ENCODE measurements at places on chromosomes 2 and 18. TPM values are rescaled to one million over a fixed set of nuclear protein-coding genes. Genes with fewer than 3 reads are reported as not detected.

Gene KCNJ13
- total RNA-seq, result not detected

- DNase-seq, result no peak
Measured at GRCh38 chr2:223736488-223736887, 100.9 kb downstream of the AP1S3 start.

DNA sequence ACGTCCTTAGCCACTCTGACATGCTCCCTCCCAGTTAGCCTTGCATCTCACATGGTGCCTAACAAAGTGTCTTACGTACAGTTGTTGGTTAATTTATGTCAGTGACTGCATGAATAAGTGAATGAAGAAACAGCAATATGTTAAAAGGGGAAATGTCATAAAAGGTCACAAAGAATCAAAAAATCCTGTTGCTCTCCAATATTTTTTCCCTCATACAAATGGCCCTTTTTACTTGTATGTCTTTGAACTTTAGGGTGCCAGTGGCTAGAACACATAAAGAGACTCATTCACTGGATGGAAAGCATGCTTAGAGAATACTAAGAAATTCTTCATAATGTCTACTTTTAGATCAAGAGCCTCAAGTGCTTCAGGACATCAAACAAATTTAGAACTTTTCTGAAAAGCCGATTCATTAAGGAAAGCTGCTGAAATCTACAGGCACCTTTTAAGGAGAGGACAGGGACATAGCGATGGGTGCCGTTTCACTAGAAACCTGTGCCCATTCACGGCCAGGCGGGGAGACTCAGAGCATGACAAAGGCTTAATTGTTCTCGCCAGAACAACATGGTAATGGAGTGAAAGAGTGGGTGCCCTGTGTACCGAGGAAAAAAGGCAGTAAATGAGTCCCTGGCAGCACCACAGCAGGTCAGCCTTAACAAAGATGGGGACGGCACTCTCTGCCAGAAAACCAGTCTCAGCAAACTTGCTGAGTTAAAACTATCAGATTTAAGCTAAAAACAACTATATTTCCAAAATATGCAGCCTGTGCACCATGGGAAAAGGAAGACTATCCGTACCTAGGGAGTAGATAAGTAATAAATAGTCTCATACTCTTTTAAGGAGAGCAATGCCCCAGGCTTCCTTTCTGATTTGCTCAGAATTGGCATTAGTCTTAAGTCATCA is 71.6 kb upstream of the SPTBN1 start:
- no peak for DNase-seq

- DNase-seq, result no peak
Measured at GRCh38 chr2:211494085-211494484, 937.7 kb downstream of the CPS1 start.

DNA sequence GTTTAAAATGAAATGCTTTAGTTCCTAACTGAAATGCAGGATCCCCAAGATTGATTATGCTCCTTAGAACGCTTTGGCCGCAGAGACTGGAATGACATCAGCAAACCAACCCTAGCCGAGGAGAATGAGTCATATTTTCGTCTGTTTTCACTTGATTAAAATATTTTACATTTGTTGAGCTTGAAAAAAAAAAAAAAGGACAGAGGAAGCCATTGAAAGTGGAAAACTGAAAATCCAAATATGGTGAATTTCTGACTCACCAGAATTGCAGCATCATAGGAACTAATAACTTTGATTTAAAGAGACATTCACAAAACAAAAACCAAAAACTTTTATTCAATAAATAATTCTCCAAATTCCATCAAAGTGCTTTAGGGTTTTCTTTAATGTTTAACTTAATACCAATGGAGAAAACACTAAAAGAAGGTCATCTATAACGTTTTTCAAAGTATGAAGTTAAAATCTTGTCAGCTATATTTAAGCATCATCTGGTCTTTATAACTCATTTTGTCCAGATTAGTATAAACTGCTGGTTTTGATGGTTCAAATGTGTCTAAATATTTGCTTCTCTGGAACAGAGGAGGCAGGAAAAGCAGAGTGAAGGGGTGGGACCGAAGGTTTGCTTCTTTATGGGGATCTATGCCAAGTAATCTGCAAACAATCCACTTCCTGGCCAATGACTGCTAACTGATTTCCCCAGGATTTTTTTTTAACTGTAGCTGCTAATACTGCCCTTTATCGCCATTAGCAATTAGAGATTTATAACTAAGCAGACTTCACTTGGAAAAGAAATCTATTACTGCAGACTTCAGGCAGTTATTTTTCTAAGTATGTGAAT is 30.9 kb upstream of the COL5A2 start:
- DNase-seq, result no peak

Gene TMEM247
- not detected for total RNA-seq

Gene ALKAL2
- total RNA-seq, result not detected

DNA sequence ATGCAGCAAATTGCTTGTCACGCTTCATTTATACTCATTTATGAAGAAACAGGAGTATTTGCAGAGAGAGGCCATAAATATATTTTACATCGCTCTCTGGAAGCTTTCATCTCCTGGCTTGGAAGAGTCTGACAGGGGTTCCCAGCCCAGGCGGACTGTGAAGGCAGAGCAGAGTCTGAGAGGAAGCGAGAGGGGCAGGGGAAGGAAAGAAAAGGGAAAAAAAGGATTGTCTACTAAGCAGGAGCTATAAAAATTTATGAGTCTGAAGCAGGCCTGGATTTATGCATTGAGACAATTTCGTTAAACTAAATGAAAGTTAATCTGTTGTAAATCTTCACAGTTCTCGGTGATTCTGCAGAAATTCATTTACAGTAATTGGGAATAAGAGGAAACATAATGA is 143.9 kb upstream of the GYPC start:
- DNase-seq, result no peak

DNA sequence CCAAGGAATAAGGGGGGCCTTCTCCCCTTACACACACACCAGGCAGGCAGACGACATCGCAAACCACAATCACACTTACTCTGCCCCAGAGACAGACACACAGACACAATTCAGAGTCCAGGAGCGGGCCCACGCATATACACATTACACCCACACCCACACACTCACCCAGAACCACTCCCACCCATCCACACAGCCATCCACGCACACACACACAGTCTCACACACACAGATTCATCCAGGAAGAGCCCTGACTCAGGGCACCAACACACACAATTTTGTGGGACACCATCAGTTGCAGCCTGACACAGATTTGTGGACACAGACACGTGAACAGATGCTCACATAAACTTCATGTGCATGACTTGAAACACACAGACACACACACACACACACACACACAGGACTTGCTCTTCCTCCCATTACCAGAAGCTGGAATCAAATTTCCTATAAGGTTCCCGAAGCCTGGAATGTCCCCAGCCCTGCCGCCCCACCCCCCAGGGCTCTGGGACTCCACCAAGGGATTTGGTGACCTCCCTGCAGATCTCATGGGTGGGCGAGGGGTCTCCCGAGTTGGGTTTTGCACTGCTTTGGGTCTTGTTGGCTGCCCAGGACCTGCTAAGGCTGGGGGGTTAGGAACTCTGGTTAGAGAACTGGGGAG is 23.5 kb downstream of the TNS1 start:
- no peak for DNase-seq

Gene LRRTM1
- not detected for total RNA-seq

GRCh38 chr18:63321291-63321690 is 1.7 kb upstream of the BCL2 start:
- no peak for DNase-seq

Gene HRH4
- total RNA-seq, result not detected

DNA sequence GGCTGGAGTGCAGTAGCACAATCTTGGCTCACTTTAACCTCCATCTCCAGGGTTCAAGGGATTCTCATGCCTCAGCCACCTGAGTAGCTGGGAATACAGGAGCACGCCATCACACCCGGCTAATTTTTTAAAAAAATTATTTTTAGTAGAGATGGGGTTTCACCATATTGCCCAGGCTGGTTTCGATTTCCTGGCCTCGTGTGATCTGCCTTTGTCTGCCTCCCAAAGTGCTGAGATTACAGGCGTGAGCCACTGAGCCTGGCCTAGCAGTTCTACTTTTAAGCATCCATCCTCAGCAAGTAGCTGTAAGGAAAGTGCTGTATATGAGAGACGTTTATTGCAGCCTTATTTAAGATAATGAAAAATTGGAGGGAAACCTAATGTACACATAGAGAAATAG is 79.7 kb downstream of the ZDBF2 start:
- no peak for DNase-seq

- no peak for DNase-seq
Measured at GRCh38 chr18:76621226-76621625, 126.2 kb upstream of the ZNF516 start.

DNA sequence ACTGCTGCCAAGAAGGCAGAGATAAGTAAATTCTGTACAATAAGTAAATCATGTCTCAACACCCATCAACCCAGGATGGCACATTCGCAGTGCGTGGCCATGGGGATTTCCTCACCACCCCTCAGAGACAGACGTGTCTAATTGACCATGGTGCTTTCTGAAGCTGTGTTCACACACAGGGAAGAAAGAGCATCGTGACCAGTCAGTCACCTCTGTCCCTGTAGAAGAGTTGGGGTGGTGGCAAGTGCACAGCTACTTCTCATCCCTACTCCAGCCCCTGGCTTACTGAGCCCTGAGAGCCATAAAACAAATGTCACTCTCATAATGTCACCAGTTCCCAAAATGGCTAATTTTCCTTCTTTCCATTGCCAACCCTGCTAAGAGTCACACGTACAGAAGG is 31.3 kb upstream of the MLPH start:
- DNase-seq, result no peak

DNA sequence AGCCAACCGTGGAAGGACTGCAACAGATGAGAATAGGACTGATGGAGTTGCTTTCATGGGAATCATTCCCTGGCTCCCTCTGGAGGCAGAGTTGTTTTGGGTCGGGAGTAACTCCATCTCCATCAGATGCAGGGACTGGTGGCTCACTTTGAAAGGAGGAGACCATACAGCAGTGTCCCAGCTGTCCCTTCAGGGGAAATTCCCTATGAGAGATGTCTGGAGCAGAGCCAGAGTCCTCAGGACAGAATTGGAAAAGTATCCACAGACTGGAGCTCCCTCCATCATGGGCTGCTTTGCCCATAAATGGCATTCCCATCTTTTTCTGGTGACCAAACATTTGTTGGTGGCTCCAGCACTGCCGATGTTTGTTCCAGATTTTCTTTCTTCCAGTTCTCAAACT is 144.3 kb downstream of the NCK2 start:
- DNase-seq, result no peak

- no peak for DNase-seq
Measured at GRCh38 chr2:47569658-47570475, 166.9 kb downstream of the MSH2 start.

DNA sequence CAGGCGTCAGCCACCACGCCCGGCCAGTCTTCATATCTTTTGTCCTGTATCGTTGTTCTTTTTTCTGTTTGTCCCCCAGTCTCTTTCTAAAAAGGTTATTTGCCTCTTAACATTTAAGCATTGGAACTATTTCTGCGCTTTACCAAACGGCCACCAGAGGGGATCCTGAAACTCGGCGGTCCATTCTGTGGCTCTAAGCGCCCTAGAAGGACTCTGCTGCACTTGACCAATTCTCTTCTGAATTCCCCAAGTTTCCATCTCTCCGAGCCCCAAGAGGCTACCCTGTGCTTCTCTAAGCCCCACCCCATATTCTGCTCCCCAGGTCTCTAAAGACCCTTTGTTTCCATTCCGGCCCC is 33.1 kb upstream of the REG3G start:
- DNase-seq, result no peak

Gene SOX11
- total RNA-seq, result not detected

- no peak for DNase-seq
Measured at GRCh38 chr2:213678437-213679218, 394.4 kb downstream of the SPAG16 start.

DNA sequence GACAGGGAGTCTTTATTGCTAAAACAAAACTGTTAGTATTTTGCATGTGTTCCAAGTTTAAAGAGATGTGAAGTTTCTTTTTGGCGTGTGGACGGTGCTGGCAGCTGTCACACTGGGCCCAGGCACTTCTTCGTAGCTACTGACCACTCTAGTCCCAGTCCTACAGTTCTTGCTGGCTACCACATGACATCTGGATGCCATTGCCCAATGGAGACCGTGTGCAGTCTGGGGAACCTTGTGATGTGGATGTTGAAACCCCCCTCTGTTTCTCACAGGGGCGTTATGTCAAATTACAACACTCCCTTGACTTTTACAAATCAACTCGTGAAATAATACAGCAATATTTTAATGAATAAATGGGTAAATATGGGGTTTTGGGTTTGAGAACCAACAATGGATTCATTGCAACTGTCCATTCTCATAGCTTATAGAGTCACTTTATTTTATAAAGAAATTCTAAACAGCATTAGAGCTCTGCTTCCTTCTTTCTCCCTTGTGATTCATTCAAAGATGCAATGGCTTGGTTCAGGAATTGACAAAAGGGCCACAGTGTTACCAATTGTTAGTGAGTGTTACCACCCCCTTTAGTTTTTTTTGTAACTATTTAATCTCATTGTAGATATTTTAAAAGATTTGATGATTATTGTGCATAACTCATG is 1.2 kb downstream of the GPD2 start:
- no peak for DNase-seq

GRCh38 chr18:31679133-31679742 is 5.1 kb downstream of the B4GALT6 start:
- no peak for DNase-seq

Gene GAL3ST2
- not detected for total RNA-seq

DNA sequence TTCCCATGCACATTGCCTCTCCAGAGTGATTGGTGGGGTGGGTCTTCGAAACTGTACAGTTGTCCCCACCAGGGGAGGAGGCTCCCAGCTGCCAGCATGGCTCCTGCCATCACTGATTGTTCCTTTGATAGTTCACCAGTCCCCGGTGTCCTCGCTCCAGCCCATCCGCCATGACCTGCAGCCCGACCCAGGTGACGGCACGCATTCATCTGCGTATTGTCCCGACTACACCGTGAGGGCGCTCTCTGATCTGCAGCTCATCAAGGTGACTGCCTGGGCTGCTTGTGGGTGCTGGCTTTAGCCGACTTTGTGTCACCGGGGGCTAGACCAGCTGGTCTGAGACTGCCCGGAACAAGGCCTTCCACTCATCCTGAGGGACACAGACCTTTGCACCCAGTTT is 12.4 kb downstream of the CNNM3 start:
- DNase-seq, result no peak

GRCh38 chr2:85522090-85522647 is 16.8 kb upstream of the MAT2A start:
- no peak for DNase-seq

DNA sequence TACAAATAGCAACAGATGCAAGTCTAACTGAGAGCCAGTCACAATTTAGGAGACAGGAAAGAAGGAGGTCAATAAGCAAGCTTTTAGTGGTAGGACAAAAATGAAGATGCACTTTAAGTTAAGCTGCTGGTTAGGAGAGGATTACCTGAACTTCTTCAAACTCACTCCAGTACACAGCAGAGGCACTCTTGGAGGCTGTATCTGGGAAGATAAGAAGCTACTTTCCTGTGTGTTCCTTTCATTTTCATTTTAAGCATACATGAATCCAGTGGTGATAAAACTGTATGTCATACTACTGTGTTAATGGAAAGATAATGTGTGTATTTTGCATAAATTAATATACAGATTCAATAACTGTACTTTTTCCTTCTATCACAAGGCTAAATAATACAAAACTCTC is 49.6 kb downstream of the HYCC2 start:
- DNase-seq, result no peak

Gene RAB27B
- 35.9 TPM for total RNA-seq

Data from esophagus squamous epithelium (tissue), 5 donors.